ENCODE measurements at places on chromosomes 12 and 14.

DNA sequence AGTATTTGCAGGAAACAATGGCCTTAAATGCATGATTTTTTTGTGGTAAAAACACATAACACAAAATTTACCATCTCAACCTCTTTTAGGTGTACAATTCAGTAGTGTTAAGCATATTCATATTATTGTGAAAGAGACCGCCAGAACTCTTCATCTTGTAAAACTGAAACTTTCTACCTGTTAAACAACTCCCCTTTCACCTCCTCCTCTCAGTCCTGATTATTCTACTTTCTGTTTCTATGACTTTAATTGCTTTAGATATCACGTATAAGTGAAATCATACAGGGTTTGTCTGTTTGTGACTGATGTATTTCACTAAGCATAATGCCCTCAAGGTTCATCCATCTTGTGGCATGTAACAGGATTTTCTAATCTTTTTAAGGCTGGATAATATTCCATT, 353.4 kb downstream of the ADAMTS20 start:
- no peak for DNase-seq

- DNase-seq, result no peak
Observed at GRCh38 chr12:57027011-57027804, 10.9 kb upstream of the TAC3 start.

- no peak for DNase-seq
Observed at GRCh38 chr14:19917243-19917642, 3.2 kb upstream of the OR4K5 start.

GRCh38 chr14:50257732-50258131, 26.4 kb upstream of the SOS2 start:
- no peak for DNase-seq

GRCh38 chr14:52538623-52539022, 13.7 kb downstream of the TXNDC16 start:
- no peak for DNase-seq

GRCh38 chr14:79576424-79576823, 634.9 kb downstream of the DIO2 start:
- no peak for DNase-seq

DNA sequence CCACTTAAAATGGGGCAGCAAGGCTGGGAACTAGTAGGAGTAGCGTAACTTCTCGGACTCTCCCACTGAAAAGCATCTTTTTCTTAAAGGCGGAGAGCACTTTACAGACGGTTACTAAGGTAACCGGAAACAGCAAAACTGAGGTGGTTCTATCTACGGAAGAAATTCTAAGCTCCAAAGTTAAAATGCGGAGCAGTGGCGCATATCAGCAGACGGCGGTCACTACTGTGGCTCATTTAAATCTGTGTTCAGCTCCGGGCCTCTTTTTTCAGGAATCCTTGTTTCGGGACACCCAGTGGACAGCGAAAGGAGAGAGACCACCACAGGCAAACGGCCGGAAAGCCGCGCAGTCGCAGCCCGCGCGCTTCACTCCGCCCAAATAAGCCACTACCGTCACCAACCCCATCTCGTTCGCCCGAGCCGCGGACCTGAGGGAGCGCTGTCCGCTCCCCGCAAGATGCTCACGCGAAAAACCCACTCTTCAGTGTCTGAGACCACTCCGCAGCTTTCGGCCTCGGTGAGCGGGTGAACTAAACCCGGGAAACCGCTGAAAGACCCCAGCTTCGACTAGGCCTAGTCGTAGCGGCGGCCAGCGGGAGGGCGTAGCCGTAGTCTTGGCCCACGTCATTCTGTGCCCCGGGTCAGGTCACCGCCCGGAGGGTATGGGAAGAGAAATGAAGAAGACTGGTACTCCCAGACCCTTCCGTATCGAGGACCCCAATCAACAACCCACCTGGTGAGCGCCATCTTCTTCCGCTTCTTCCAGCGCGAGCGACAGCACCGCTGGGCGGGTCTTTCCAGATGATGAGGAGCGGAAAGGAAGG, at the start of gene SNW1:
Gene SNW1 (minus strand): TSS at position 776 of the 824 bp plus-strand sequence. CDS start 29 bp downstream, at position 747.
- peak; percentile 92 for DNase-seq

DNA sequence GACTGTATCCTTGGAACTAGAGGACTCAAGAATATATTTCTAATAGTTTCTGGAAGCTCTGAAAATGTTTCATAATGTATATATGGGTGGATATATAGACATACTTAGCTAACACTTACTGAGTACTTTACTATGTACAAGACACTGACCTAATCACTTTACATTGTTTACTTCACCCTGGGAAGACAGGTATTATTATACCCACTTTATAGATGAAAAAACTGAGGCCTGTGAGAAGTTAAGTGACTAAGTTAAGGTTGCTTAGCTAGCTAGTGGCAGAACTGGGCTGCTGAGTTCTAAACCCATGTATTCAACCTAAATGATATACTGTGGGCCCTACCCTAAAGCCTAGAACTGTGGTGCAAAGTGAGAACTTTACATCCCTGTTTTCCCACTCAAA, 79.1 kb upstream of the SSTR1 start:
- DNase-seq, result no peak

GRCh38 chr12:131327521-131328488, 374.1 kb downstream of the ADGRD1 start:
- no peak for DNase-seq

DNA sequence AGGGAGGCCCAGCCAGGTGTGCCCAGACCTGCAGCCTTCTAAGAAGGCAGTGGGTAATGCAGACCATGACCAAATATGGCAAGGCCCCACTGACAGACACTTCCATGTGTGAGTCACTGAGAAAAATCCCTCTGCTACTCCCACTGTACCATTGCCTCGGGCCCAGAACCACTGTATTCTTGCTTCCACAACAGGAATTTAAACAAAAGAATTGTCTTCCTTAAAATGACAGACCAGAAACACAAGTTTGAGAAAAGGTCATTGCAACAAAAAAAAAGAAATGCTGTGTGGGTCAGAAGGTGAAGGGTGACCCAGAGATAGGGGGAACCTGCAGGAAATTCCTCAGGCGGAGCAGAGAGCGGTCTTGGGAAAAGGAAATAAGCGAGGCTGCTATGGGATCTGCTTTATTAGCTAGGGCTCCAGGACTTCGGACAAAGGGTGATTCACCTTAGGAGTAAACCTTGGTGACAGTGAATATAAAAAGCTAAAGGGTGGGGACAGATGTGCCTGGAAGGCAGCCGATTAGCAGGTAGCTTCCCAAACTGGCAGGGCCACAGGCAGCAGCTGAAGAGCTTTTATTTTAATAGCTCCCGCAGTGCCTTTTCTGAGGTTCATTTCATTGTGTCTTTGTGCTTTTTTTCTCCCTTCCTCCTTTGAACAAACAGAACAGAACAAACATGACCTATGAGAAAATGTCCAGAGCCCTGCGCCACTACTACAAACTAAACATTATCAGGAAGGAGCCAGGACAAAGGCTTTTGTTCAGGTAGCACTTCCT, 185.3 kb upstream of the BCL2L14 start:
- no peak for DNase-seq

DNA sequence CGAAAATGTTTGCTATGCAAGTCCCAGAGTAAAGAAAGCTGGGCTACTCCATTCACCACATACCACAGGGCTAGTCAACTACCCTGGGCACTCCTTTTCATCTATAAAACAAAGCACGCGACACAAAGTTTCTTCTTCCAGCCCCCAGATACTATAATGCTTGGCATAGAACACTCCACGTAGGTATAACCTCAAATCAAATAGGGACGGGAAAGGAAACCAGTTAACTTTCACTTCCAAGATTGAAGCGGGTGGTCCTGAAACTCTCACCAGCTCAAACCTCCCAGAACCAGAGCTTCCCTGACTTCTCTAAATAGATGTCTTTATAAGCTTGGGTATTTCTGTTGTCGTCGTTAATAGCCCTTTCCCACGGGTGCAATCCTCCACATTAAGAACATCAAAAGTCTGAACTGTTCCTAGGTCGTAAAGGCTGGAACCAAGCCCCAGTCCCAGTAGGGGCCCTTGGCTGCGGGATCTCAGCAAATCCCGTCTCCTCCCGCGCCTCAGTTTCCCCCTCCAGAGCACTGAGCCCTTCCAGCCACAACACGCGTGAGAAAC, 647 bp downstream of the LGMN start:
- DNase-seq, result no peak

Measured in anterior cingulate cortex (tissue), 58 donors.